Upper lobe of left lung (tissue), 6 donors: ENCODE measurements at places on chromosomes 16 and 17. TPM values are rescaled to one million over a fixed set of nuclear protein-coding genes. Genes with fewer than 3 reads are reported as not detected.

- peak; percentile 50 for DNase-seq
- H3K4me3 ChIP-seq = no peak overlapping the region
- no peaks in the 10 kb centered on the region for H3K27me3 ChIP-seq
- peaks cover 50% of the 10 kb centered on the region for H3K4me1 ChIP-seq
- H3K36me3 ChIP-seq = no peaks in the 10 kb centered on the region
Measured at GRCh38 chr17:81324851-81325713, 30.0 kb upstream of the SLC38A10 start.

The NPIPA8 gene
- total RNA-seq = not detected

The DPEP1 gene
- total RNA-seq = not detected

The SALL1 gene
- total RNA-seq = not detected

- H3K4me1 ChIP-seq = peaks cover 98% of the 10 kb centered on the region
- no peak for DNase-seq
- no peaks in the 10 kb centered on the region for H3K36me3 ChIP-seq
- H3K27me3 ChIP-seq = no peaks in the 10 kb centered on the region
- peak overlapping the region; percentile 78 for H3K27ac ChIP-seq
- no peak overlapping the region for H3K4me3 ChIP-seq
Measured at GRCh38 chr17:77441130-77441920, 300.6 kb downstream of the SEC14L1 start.
